ENCODE measurements at places on chromosomes 2 and 18.

GRCh38 chr2:232878855-232879617, 9.0 kb downstream of the SNORC start:
- DNase-seq = no peak

- no peak for DNase-seq
Measured at GRCh38 chr2:150742094-150742493, 254.6 kb upstream of the RND3 start.

GRCh38 chr2:26889796-26890195, 41.9 kb downstream of the DPYSL5 start:
- no peak for DNase-seq

GRCh38 chr2:176488431-176488830, 219.2 kb downstream of the MTX2 start:
- no peak for DNase-seq

GRCh38 chr18:45727068-45727467, 3.1 kb downstream of the SLC14A1 start:
- DNase-seq = no peak

GRCh38 chr2:48276626-48277025, 253.3 kb upstream of the STON1 start:
- DNase-seq = no peak

DNA sequence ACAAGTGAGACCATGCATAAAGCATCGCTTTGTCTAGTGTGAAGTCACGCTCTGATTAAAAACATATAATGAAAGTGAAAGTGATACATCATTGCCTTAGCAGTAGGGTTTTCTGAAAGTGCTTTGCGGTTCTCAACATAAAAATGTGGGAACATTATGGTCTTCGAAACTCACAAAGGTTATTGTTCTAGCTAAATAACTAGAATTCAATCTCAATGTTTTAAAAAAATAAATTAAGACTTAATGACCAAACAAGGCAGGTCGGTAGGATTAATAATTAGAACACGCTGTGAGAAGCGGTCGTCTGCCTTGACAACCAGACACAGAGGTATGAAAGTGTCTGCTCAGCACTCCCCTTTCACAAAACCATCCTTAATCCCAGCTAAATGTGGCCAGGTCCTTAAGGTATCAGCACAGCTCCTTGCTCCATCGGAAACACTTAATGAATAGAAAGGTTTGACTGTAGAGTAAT, 42.2 kb downstream of the KLHL14 start:
- no peak for DNase-seq

DNA sequence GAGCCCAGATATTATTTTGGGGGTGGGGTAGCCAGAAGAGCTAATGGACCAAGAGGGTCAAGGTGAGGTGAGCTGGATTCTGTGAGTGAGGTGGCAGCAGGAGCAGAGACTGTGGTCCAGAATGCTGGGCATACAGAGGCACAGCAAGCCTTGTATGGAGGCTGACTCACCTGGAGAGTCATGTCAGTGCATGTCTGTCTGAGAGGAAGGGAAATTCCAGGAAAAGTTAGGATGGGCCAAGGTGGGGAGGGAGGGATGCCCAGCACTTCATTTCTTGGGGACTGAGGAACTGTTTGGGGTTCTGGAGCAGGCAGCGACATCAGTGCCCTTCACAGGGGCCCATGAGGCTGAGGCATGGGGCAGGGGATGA, 21.1 kb downstream of the PER2 start:
- DNase-seq = no peak

- DNase-seq = no peak
Measured at GRCh38 chr2:68126561-68126960, 31.1 kb upstream of the PNO1 start.

DNA sequence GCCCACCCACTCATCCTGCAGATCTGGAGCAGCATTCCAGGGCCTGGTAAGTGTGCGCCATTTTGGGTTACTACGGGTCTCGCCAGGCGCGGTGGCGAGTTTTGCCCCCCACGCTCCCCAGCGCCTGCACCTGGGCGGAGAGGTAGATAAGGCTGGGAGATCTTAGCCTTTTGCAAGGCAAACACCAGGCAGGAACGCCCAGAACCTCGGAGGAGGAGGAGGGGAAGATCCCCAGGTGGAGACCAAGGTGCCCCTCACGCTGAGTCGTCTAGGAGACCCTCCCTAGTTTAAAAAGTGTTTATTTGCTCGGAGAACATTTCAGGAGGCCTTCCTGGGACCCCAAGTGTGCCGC, 365 bp upstream of the RAMP1 start:
- no peak for DNase-seq

- no peak for DNase-seq
Measured at GRCh38 chr2:10720306-10720705, 1.1 kb upstream of the ATP6V1C2 start.

- DNase-seq = no peak
Measured at GRCh38 chr2:234469251-234469845, 27.5 kb downstream of the ARL4C start.

GRCh38 chr2:224433442-224433841, 31.5 kb upstream of the FAM124B start:
- no peak for DNase-seq

DNA sequence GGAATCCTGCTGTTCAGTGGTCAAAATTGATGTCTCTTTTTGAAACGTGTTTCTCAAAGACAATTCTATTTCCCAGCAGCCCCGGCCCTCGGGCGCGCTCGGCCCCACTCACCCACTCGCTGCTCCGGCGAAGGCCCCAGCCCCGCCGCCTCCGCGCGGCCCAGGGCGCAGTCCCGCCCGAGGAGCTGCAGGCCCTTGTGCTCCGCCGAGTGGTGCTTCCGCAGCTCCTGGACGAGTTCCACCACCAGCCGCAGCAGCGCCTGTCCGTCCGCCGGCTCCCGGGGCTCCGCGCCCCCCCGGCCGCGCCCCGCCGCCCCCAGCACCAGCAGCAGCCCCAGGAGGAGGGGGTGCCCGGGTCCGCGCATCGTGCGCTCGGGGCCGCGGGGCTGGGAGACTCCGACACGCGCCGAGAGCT, 413 bp downstream of the ALKAL2 start:
- DNase-seq = no peak

All from cortex of kidney (tissue), 1 donor.